ENCODE measurements at places on chromosomes 1 and 21.

DNA sequence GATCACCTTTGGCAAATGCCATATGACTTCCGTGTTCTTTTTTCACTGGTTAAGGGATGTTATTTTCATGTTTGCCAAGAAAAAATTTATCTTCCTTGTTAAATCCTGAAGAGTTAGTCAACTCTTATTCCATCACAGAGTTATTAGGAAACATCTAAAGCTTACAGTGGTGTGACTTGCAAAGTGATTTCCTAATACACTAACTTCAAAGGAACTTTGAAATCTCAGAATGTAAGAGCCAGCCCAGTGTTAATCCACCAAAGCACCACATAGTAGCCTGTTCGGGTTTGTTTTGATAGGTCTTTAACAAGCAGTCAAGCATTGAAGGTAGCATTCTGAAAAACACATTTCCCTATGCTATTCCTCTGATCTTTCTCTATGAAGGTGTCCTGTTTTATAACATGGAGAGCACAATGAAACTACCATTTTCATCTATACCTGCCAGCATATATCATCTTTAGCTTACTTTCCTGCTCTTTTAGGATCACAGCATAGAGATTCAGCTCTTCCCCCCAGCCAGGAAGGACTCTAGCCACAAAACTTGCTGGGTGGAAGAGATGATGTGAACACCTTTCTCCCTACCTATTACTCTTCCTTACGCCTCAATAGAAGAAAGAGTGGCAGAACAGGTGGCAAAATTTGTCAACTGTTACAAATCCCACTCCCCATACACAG is 82.4 kb upstream of the MAGI3 start:
- DNase-seq = no peak

DNA sequence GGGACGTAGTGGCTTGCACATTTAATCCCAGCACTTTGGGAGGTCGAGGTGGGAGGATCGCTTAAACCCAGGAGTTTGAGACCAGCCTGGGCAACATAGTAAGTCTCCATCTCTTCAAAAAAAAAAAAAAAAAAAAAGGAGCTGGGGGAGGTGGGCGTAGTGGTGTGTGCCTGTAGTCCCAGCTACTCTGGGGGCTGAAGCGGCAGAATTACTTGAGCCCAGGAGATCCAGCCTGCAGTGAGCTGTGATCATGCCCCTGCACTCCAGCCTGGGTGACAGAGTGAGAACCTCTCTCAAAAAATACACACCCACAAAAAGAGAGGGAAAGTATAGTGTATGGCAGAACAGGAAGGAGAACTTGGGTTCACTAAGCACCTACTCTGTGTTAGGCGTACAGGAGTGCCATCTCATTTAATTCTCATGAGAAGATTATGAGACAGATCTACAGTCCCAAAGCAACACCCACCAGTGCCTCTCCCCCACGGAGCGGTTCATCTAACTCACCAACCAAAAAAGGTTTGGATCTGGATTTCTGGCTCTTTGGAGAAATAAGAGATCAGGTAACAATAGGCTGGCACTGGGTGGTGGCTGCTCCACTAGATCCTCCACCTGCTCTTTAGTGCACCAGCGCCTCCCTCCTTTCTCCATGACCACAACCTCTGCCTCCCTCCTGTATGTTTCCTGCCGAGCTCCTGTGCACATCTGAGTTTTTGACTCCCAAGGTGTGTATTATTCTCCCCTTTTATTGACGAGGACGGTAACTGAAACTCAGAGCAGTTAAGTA is 1.4 kb upstream of the TRAF5 start:
- DNase-seq = no peak

GRCh38 chr1:25068316-25068715 is 138.2 kb upstream of the RUNX3 start:
- no peak for DNase-seq

- peak; percentile 53 for DNase-seq
These were observed 7.4 kb downstream of the SOX13 start for GRCh38 chr1:204080163-204080903.

GRCh38 chr1:230781594-230781993 is 34.4 kb downstream of the CAPN9 start:
- DNase-seq = no peak

DNA sequence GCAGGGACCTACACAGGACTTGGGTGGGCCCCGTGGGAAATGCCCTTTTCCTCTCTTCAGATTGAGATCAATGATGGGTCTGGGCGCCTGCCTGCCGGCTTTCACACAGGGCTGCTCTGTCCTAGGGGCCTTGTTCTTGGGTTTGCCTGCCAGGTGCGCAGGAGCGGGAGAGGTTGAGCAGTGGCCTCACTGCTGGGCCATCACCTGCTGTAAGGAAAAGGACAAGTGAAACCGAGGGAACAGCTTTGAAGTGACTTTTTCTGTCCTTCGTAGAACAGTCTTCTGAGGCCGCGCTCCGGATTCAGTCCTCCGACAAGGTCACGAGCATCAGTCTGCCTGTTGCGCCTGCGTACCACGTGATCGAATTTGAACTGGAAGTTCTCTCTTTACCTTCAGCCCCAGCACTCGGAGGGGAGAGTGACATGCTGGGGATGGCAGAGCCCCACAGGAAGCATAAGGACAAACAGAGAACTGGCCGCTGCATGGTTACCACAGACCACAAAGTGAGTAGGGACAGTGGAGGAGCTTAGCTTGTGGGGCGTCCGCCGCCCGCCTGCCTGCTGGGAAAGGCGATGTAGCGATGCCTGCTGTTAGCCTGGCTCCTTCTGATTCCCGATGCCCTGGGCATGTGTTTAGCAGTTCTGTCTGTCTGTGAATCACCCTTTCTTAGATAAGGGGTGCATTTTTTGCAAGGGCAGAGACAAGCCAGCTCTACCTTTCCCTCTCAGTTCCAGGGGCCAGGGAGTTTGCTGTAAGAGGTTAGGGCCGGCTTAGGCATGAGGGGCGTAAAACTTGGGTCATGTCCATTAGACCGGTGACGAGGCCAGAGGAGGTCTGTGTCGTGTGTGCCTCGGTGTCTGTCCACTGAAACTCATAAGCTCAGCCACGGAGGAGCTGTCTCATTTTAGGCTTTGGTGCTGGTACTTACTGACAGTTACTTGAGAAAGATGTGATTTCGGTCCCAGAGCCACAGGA is 19.5 kb upstream of the PWP2 start:
- no peak for DNase-seq

DNA sequence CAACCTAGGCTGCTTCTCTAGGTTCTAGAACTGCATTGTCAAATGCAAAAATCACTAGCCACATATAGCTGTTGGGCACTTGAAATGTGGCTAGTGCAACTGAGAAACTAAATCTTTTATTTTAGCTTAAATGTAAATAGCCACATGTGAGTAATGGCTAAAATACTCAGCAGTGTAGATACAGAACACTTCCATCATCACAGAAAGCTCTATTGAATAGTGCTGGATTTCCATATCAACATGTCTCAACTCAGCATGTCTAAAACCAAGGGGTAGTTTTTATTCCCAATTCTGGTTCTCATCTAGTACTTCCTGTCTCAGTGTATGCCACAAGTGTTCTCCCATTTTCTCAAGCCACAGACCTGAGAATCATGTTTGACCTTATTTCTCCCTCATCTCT is 7.5 kb upstream of the TP53BP2 start:
- DNase-seq = no peak

DNA sequence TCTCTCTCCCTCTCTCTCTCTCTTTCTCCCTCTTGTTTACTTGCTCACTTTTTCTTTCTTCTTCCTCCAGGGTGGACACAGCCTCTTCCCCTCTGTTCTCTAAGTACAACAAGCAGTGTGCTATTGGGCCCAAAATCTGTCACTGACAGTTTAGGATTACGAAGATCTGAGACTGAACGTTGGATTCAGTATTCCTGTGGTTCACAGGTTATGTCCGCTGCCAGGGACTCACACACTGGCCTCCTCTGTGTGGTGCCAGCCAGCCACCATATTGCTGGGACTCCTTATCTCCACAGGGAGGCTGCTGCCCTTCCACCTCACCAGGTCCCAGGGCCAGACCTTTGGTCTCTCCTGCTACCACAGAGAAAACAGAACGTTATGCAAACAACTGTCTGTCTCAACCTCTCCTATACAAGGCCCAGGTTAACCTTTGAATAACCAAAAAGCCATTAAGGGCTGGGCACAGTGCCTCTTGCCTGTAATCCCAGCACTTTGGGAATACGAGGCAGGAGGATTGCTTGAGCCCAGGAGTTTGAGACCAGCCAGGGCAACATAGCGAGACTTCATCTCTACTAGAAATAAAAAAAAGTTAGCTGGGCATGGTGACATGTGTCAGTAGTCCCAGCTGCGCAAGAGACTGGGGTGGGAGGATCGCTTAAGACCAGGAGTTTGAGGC is 171.9 kb upstream of the RAB4A start:
- DNase-seq = no peak

DNA sequence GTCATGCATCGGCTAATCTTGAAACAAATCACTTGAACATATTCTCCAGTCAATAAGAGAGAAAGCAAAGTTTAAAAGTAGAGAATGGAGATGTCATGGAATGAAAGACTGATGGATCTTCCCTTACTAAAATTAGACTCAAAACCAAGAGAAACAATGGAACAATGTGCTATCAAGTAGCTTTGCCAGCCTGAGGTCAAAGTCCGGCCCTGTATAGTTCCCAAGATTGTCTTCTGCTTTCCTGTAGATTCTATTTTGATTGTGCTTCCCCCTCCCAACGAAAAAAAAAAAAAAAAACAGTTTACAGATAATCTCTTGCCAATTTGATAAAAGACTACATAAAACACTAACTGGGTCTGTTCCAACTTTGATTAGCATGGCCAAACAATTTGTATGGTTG is 40.8 kb upstream of the KIRREL1 start:
- DNase-seq = no peak
